ENCODE measurements at places on chromosomes 2 and 18. TPM values are rescaled to one million over a fixed set of nuclear protein-coding genes. Genes with fewer than 3 reads are reported as not detected.

GPC1 gene
- 191 TPM for total RNA-seq

TLX2 gene
- total RNA-seq = 0.14 TPM

ANKRD12 gene
- total RNA-seq = 4.9 TPM

SMAD2 gene
- total RNA-seq = 67.5 TPM

RFX8 gene
- total RNA-seq = not detected

ADD2 gene
- 22.0 TPM for total RNA-seq

C18orf63 gene
- total RNA-seq = not detected

RAPGEF4 gene
- 0.15 TPM for total RNA-seq

ITGA4 gene
- 1.9 TPM for total RNA-seq

SKOR2 gene
- not detected for total RNA-seq

AGXT gene
- total RNA-seq = not detected

PELI1 gene
- total RNA-seq = 1.3 TPM

SLC8A1 gene
- total RNA-seq = 0.51 TPM

ANKRD30B gene
- not detected for total RNA-seq

SGPP2 gene
- total RNA-seq = 0.16 TPM

DPP4 gene
- total RNA-seq = 0.76 TPM

TFCP2L1 gene
- total RNA-seq = 0.74 TPM

SPC25 gene
- 20.2 TPM for total RNA-seq

FAM168B gene
- total RNA-seq = 89.0 TPM

PLGLB2 gene
- not detected for total RNA-seq

ALPG gene
- not detected for total RNA-seq

CASP10 gene
- total RNA-seq = 2.5 TPM

LYG1 gene
- total RNA-seq = 2.0 TPM

OTX1 gene
- total RNA-seq = 3.5 TPM

KYNU gene
- 380 TPM for total RNA-seq

MREG gene
- 4.8 TPM for total RNA-seq

ANKZF1 gene
- 25.9 TPM for total RNA-seq

LYG2 gene
- total RNA-seq = not detected

LMAN2L gene
- total RNA-seq = 23.9 TPM

DUSP28 gene
- total RNA-seq = 7.3 TPM

SLC9A4 gene
- total RNA-seq = not detected

REG3A gene
- total RNA-seq = not detected

ZBTB7C gene
- 0.09 TPM for total RNA-seq

CXCR1 gene
- not detected for total RNA-seq

SOCS6 gene
- 32.4 TPM for total RNA-seq

CGREF1 gene
- total RNA-seq = 8.7 TPM

KRTCAP3 gene
- 0.71 TPM for total RNA-seq

ARHGAP15 gene
- not detected for total RNA-seq

SMYD5 gene
- total RNA-seq = 56.6 TPM

LOXHD1 gene
- total RNA-seq = not detected

MYO1B gene
- 72.4 TPM for total RNA-seq

TPO gene
- 0.15 TPM for total RNA-seq

CPLX4 gene
- total RNA-seq = not detected

DOK6 gene
- total RNA-seq = not detected

GPR17 gene
- not detected for total RNA-seq

All from A549 treated with CpdA at 1 μM for 4 hours (cell line).